ENCODE measurements at places on chromosomes 7 and 10.

DNA sequence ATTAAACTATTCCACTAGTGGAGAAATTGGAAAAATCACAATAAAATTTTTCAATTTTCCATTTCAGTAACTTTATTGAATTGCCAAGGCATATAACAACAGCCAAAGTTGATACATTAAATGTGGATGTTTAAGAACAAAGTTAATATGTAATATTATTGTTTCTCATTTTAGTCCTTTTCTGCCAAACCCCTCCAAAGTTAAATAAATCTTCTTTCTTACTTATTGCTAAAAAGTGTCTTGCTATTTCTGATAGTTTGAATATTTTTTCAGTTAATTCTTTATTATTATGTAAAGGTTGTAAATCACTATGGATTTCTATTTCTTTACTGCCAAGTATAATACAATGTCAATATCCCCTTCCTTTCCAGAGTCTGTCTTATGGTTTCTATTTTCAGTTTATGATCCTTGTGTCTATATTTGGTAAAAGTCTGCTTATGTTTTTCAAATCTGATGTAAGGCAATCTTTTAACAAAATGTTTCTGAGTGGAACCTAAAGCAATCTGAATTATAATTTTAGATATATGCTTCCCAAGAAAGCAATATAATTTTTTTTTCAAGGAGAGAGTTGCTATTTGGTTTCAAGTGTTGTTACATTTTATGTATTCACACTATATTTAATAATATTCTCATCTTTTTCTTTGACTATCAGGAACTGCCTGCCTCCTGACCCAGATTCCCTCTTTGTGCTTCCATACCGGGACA, 80.3 kb upstream of the RHOBTB1 start:
- no peak for DNase-seq

DNA sequence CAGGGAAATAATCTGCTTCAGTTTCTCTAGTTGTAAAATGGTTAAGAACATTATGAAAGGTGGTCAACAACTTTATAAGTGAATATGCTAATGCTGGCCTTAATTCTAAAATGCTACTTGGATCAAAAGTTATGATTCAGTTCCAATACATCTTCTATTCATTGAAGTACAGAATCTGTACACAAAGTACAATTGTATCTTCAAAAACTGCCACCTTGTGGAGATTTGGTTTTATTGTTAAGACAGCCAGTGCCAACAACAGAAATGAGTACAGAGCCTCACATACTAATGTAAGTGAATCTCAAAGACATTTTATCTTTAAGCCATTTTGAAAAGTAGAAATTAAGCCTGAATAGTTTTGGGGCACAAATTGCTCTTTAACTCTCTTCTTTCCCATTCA, 194.0 kb downstream of the CFTR start:
- peak; percentile 17 for DNase-seq

DNA sequence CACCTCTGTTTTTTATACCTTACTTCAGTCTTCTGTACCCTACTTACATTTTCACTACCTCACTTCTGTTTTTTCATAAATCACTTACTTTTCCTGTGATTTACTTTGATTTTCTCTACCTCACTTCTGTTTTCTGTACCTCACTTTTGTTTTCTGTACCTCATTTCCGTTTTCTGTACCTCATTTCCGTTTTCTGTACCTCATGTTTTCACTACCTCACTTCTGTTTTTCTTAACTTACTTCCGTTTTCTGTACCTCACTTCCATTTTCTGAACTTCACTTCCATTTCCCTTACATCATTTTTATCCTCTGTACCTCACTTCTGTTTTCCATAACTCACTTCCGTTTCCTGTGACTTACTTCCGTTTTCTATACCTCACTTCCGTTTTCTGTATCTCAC, 492.0 kb upstream of the AKR1E2 start:
- DNase-seq, result no peak

DNA sequence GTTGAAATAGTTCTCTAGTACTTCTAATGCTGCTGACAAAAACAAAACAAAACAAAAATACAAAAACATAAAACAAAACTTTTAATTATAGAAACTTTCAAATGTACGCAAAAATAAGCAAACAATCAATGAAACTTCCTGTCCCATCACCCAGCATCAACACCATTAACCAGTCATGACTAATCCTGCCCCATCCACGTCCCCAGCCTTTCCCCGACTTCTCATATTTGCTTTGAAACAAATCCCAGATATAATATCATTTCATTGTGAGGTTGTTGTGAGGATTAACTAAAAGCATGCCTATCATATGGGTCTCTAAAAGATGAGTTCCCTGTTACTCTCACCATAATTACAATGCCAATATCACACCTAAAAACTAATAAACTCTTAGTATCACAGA, 55.7 kb downstream of the CSTF2T start:
- DNase-seq, result no peak

GRCh38 chr7:84194484-84195271, at the start of gene SEMA3A:
Gene SEMA3A, minus strand, starts transcription at chr7:84194789. Its CDS starts 203 bp downstream, at chr7:84194586.
- no peak for DNase-seq

- no peak for DNase-seq
Observed at GRCh38 chr10:11715815-11716494, 26.2 kb upstream of the ECHDC3 start.

GRCh38 chr10:121310151-121310711, 288.0 kb downstream of the FGFR2 start:
- no peak for DNase-seq

- DNase-seq, result no peak
Observed at GRCh38 chr7:33893377-33893776, 12.0 kb upstream of the BMPER start.

GRCh38 chr10:25261558-25261957, 86.8 kb downstream of the GPR158 start:
- no peak for DNase-seq
